ENCODE measurements at places on chromosomes 2 and 18. TPM values are rescaled to one million over a fixed set of nuclear protein-coding genes. Genes with fewer than 3 reads are reported as not detected.

Gene CTAGE1
- not detected for total RNA-seq

- no peak for DNase-seq
Observed at GRCh38 chr2:23327416-23327815, 57.6 kb upstream of the KLHL29 start.

- DNase-seq, result no peak
Observed at GRCh38 chr18:76847916-76848315, 25.6 kb downstream of the ZNF236 start.

- no peak for DNase-seq
Observed at GRCh38 chr2:43026426-43027096, 199.8 kb downstream of the ZFP36L2 start.
